HuH-7.5 (cell line): ENCODE measurements at places on chromosomes 16 and 17.

DNA sequence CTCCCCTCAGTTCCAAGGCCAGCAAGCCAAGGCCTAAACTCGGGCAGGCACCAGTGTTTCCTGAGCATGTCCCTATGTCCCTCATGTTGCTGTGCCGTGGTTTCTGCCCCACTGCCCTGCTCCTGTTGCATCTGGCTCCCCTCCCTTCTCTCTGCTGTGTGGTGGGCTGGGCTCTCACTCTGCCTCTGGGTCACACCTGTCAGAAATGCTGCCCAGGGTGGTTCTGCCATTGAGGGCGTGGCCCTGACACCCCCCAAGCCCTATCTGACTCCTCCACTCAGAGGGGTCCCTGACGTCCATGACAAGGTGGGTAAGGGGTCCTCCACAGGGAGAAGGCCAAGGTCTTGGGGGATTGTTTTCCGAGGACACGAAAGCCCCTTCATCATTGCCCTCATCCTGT is 9.2 kb upstream of the ITGA3 start:
- DNase-seq: no peak

DNA sequence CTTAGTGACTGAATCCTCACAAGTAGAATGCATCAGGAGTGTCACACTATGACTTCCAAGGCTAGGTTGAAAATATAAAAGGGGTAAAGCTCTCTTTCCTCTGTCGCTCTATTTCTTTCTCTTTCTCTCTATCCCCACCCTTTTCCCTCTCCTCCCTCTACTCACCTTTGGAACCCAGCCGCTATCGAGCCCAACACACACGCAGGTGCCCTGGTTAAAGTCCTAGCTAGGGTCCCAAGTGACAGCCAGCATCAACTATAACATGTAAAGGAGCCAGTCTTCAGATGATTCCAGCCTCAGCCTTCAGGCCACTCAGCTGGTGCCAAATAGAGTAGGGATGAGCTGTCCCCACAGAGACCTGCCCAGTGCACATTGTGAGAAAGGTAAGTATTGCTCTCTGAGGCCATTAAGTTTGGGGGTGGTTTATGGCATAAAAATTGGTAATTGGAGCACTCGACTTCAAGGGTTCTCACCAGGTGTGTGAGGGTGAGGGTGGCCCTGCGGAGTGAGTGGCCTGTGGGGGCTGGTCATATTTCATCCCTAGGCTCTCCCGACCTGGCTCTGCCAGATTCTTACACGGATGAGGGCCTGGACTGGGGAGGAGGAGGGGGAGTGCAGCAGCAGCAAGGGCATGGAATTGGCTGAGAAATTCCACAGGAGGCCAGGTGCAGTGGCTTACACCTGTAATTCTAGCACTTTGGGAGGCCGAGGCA is 14.9 kb upstream of the C16orf54 start:
- no peak for DNase-seq

- DNase-seq: no peak
Observed at GRCh38 chr17:75684249-75684648, 17.1 kb downstream of the SAP30BP start.

GRCh38 chr17:17395246-17395802 is 81.5 kb upstream of the MED9 start:
- DNase-seq: no peak

GRCh38 chr16:80466024-80466987 is 74.5 kb upstream of the DYNLRB2 start:
- DNase-seq: peak; percentile 61

DNA sequence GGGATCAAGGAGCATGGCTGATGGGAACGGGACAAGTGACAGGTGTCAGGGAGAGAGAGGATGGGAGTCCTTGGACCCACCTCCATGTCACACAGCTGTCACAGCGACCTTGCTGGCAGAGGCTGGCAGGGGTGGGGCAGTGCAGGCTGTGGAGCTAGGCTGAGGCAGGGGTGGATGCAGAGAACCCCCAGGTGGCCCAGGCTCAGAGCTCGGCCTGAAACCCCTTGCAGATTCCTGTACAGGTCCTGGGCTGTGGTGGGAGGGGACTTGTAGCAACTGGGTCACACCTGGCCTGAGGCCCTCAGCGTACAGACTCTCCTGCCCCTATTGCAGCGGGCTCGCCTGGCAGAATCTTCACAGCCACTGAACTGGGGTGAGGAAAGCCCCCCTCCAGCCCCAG is 174.1 kb downstream of the NTN1 start:
- DNase-seq: no peak

- no peak for DNase-seq
Observed at GRCh38 chr17:4584101-4584916, at the start of gene SMTNL2. SMTNL2 (plus strand) TSS chr17:4584529; CDS start chr17:4584606, 77 bp downstream.

GRCh38 chr16:72246423-72246822 is 74.5 kb upstream of the PMFBP1 start:
- DNase-seq: no peak

GRCh38 chr17:64315032-64315490 is 52.0 kb upstream of the TEX2 start:
- DNase-seq: no peak

DNA sequence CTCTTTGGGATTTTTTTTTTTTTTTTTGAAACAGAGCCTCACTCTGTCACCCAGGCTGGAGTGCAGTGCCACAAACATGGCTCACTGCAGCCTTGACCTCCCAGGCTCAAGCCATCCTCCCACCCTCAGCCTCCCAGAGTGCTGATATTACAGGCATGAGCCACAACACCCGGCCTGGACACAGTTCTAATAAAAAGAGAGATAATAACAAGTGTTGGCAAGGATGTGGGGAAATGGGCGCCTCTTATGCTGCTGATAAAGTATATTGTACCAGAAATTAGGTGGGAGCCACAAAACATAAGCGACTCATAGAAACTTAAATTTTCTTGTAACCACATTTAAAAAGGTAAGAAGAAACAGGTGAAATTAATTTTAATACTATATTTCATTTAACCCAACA is 50.4 kb upstream of the FA2H start:
- DNase-seq: no peak

DNA sequence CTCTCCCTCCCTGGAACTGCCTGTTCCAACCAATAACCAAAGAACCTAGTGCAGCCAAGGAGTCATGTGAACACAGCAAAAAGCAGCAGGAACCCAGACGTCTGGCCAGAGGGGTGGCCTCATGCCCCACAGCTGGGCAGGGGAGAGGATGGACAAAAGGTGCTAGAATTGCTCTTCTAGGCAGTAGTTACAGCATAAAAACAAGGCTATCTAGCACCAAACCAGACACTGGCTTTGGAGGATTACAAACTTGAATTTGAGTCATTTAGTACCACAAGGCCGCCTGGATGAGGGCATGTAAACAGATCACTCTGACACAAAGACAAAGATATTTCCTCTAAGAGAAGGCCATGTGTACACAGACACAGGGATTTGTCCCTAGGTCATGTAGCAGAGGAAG is 423.3 kb upstream of the MAF start:
- no peak for DNase-seq

- DNase-seq: peak; percentile 49
Observed at GRCh38 chr16:30609002-30609925, 925 bp downstream of the ZNF689 start.

DNA sequence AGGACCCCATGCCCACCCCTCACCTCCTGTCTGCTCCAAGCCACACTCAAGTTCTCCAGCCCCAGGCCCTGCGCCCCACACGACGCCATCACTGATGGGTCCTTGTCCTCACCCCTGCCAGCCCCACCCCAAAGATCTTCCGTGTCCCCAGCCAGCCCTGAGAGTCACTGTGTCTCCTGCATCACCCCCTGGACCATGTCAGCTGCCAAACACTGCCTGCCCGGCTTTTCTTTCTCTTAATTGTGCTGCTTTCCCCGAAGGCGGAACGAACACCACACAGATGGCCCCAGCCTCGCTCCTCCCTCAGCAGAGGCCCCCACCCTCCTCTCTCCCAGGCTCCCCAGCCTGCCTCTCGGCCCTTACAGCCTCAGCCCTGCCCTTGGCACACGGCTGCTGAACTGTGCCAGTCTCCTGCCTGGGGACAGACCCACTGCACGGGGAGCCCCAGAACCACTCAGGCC is 4.8 kb upstream of the GAA start:
- no peak for DNase-seq

DNA sequence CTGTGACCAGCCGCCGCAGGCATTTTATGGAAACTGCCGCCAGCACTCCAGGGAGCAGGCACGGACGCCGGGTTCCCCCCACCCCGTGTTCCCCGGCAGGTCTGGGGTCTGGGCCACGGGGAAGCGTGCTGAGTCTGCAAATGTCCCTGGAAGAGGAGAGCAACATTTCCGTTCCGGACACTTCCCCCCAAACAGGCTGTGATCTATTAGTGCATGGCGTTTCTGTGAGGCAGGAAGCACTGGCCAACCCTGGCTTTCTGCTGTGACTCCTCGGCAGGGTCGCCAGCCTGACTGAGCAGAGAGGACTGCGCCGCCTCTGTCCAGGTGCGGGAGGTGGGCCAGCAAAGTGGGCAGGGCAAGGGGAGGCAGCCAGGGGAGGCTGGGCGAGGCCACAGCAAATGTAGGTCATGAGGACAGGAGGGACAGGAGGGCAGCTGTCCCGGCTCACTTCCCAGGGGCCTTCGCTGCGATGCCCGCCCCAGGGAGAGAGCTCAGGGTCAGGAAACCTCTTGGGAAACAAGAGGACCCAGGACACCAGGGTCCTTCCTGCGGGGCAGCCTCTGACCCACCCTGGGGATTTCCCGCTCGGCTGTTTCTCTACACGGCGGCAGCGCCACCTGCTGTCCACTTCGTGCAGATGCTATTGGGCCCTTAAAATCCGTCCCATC is 9.5 kb downstream of the FOXF1 start:
- peak; percentile 96 for DNase-seq

DNA sequence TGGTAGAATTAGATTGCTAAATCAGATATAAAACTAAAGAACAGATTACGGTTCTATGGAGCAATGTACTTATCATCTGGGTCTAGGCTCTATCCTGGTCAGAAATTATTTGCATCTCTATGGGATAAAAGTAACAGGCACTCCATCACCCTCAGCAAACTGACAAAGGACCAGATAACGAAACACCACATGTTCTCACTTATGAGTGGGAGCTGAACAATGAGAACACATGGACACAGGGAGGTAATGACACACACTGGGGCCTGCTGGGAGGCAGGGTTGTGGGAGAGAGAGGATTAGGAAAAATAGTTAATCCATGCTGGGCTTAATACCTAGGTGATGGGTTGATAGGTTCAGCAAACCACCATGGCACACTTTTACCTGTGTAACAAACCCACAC is 61.9 kb downstream of the MPHOSPH6 start:
- DNase-seq: no peak

- no peak for DNase-seq
Observed at GRCh38 chr17:20852239-20852989, 190.4 kb downstream of the USP22 start.

- no peak for DNase-seq
Observed at GRCh38 chr16:73205153-73205886, 157.4 kb upstream of the ZFHX3 start.

DNA sequence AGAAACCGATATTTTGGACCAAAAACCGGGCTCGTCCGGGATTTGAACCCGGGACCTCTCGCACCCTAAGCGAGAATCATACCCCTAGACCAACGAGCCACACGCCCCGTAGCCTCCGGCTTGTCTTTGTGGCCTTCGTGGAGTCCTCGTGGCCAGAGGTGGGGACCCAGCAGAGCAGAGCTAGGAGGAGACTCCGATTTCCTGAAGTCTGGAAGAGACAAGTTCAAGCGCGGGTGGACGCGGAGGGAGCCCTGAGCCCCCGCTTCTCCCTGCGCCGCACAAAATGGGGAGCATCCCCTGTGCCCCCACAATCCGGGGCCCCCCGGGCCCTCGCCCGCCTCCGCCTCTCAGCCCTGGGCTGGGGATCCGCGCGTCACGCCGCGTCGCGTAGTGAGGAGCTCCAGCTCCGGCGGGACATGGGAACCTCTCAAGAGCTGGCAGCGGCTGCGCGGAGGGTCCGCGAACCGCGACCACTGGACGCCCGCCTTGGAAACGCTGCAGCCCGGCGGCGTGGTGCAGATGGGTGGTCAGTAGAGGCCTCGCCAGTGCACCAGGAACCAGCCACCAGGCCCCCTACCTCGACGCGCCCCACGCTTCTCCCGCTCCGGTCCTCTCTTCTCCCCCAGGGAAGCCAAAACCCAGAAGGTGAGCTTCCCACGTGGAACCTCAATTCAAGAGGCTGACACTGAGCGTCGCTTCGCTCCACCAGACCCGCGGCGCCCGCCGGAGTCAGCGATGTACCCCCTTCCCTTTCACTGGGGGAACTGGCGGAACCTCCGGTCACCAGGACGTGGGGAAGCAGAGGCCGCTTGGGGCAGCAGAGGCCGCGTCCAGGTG is 5.2 kb upstream of the OR1F1 start:
- peak; percentile 52 for DNase-seq

DNA sequence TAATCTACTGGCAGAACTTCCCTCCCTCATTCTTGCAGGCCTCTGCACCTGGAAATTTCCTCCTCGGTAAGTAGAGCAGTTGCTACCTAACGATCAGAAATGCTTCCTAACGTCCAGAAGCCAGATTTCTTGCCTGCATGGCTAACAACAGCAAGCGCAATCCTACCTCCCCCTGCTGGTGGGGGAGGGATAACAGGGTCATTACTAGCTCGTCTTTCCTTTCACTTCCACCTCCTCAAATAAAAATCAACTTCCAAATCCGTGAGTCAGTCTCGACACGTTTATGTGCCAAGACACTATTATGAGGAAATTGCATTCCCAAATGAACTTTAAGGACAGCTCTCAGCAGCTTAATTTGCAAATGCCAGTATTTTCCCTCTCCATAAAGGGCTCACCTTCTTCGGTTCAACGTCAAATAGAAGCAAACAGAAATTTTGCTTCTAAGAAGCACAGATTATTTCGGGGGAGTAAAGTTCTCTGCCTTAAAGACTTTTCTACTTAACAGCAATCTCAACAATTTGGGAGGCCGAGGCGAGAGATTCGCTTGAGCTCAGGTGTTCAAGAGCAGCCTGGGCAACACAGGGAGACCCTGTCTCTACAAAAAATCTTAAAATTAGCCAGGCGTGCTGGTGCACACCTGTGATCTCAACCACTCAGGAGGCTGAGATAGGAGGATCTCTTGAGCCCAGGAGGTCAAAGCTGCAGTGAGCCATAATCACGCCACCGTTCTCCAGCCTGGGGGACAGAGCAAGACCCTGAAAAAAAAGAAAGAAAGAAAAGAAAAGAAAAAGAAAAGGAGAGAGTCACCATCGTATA is 188.6 kb upstream of the PSMD7 start:
- DNase-seq: peak; percentile 23

DNA sequence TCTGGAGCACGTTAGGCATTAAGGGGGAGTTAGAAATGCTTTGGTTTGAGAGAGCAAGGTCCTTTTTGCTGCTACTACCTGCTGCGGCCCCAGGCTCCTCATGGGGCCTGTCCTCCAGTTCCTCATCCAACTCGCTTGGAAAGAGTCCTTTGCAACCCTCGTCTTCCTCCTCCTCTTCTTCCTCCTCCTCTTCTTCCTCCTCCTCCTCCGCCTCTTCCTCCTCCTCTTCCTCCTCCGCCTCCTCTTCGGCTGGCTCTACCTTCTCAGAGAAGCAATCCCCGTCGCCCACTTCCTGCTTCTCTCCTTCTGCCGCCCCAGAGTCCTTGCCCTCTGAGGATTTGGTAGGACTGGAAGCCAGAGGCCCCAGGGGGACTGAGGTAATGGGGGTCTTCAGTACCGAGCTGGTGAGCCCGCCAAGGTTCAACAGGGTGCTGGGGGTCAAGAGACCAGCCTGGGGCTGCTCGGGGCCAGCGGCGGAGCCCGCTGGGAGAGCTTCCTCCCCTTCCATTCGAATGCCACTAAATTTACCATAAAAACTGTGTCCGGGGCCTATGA is 89.3 kb downstream of the ZFHX3 start:
- DNase-seq: no peak
